ENCODE measurements at places on chromosomes 3 and 15.

DNA sequence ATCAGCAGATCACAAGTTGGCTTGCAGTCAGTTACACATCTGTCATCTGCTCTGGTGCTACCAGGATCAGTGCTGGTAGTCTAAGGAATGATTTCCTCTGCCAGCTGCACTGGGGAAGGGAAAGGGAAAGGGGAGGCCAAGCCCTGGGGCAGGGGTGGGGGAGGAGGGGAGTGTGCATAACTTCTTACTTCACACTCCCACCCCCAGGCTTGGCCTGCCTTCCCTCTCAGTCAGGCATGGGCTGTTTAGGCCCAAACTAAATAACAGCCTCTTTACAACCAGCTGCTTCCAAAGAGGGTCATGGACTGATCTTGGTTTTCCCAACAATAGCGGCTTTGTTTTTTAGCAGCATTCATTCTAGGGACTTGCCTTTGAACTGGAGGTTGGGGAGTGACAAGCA, 86.1 kb upstream of the PSMD6 start:
- DNase-seq = no peak

DNA sequence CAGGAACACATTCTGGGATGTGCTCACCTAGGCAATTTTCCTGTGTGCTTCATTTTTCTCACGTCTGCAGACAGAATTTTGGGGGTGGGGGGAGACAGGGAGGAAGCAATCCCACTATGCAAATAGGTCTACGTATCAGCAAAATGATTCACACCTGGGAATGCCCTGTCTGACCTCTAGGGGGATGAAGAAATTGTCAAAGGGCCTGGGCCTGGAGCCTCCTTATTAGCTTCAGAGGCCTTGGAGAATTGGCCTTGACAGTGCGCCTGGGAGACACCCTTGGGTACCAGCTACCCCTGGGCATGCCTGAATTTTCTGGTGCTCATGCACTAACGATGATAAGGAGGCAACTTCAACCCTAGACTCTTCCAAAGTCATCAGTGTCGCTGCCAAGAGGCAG, 207.5 kb downstream of the CADPS start:
- no peak for DNase-seq

- no peak for DNase-seq
Measured at GRCh38 chr3:58656631-58657030, 9.9 kb downstream of the FAM3D start.

DNA sequence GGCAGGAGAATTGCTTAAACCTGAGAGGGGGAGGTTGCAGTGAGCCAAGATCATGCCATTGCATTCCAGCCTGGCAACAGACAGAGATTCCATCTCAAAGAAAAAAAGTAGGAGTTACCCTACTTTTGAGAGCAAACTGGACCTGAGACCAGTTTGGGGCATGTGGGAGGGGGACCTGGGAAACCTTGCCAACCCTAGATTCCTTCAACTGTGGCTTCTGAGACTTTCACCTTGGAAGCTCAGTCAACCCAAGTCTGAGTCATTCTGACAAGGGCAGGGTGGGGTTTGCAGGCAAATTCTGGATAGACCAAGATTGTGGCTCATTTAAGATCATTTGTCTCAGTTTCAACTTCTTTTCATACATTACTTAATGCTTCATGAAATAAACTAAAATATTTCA, 23.8 kb upstream of the SIAH2 start:
- no peak for DNase-seq

DNA sequence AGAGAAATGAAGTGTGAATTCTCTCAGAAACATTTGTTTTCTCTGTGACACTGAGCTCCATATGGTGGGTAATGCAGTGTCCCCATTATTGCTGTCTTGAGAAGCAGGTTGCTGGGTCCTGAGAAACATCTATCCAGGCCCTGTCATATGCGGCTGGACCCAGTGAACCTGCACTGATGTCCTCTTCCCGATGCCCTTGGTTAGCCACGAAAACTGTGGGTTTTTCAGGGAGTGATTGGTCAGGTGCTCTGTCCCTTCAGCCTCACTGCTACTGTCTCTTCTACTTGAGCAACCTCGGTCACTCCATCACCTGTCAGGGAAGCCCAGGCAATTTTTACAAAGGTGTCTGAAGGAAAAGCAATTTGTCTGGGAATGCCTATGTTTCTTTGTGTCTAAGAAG, 77.0 kb downstream of the SLC7A14 start:
- no peak for DNase-seq

- no peak for DNase-seq
Measured at GRCh38 chr3:53707222-53707621, 139.0 kb downstream of the CHDH start.

DNA sequence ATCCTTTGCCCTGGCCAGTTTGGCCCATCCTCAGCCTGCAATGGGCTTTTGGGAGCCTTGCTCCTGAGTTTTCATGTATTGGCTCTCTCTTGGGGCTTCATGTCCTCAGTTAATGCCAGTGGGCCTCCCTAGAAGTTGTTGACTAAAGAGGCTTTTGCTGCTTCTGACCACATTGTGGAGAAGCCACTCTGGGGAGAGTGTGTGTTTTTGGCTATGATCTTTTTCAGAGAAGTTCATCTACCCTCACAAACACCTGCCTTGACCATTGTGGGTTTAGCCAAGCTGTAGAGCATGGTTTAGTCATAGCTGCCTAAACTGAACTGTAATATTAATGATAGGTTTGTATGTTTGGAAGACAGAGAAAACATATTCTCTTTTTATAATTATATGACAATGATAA, 6.0 kb downstream of the MRAS start:
- no peak for DNase-seq

Data from stimulated activated naive B cell treated with anti-CD40 and anti-IgM and Interleukin-4, amounts not matched to agents 10 μg/mL and 1 μg/mL and 100 μg/mL, for 72 hours (primary cell).